Body of pancreas (tissue), 4 donors: ENCODE measurements at places on chromosomes 1 and 21. TPM values are rescaled to one million over a fixed set of nuclear protein-coding genes. Genes with fewer than 3 reads are reported as not detected.

Gene LCE6A
- not detected for total RNA-seq

Gene PMF1
- 37.6 TPM for total RNA-seq

Gene ADORA1
- 21.1 TPM for total RNA-seq

Gene CALML6
- 4.3 TPM for total RNA-seq

Gene FLG2
- total RNA-seq, result not detected

Gene WNT3A
- not detected for total RNA-seq

Gene CLCA4
- total RNA-seq, result not detected

Gene NFASC
- total RNA-seq, result 4.4 TPM

DNA sequence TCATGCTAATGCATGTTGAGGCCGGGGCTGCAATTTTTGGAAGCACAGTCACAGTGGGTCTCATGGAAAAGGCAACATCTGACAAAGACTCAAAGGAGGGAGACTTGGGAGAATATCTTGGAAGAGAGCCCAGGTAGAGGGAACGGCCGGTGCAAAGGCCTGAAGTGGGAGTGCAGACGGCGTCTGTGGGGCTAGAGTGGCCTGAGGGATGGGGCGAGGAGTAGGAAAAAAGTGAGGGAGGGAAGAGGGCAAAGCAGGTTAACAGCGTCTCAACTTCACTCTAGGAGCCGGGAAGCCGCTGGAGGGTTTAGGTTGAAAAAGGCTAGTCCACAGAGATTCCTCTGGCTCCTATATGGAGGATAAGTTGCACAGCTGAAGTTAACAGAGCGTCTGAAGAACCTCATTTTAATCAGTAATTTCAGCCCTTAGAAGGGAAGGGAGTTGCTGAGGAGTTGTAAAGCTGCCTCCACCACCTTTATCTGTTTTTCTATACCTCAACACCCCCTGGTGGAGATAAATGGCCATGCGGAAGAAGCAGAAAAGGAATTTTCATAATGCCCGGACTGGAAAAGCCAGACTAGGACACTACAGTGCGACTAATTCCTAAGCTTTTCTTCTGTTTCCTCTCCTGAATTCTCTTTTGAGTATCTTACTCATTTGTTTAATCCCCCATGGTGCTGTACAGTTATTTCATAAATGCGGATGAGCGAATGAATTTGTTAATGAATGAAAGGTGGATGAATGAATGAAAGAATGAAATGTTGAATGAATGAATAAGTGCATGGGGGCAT, 78.7 kb upstream of the ZNF281 start:
- H3K4me1 ChIP-seq, result peaks cover 30% of the 10 kb centered on the region
- H3K4me3 ChIP-seq, result no peak overlapping the region
- H3K36me3 ChIP-seq, result no peaks in the 10 kb centered on the region
- DNase-seq, result peak; percentile 71

DNA sequence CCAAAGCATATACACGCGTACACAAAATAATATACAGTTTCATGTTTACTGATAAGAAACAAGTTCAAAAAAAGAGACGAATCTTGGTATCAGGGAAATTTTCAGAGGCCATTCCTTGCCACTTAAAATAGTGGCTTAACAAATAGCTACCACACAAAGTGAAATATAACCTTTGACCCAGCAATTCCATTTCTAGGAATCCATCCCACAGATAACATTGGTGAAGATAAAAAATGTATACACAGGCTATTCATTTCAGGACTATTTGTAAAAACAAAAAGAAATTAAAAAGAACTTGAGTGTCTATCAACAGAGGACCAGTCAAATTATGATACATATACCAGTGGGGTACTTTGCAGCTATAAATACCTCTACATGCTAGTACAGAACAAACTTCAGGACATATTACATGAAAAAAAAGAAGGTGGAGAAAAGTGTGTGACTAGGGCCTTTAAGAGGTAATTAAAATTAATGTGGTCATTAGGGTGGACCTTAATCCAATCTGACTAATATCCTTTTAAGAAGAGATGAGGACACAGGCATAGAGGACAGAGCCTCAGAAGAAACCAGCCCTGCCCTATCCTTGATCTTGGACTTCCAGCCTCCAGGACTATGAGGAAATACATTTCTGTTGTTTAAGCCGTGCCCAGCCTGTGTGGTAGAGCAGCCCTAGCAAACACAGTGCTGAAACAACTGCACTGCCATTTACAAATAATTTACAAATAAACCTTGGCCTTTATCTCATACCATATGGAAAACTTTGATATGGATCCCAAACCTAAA, 7.8 kb downstream of the UBE2G2 start:
- DNase-seq, result no peak
- no peaks in the 10 kb centered on the region for H3K36me3 ChIP-seq
- no peak overlapping the region for H3K4me3 ChIP-seq
- no peak overlapping the region for H3K27ac ChIP-seq
- peaks cover 18% of the 10 kb centered on the region for H3K4me1 ChIP-seq

DNA sequence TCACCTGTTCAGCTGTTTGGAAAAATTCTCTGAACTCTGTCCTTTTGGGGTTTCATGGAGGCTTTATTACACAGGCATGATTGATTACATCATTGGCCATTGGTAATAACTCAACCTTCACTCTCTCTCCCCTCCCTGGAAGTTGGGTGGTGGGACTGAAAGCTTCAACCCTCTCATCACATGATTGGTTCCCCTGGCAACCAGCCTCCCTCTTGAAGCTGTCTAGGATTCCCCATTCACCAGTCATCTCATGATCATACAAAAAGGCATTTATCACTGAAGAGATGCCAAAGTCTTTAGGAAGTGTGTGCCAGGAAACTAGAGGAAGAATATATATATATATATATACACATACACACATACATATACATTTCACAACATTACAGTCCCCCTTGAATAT, 228.5 kb downstream of the ZNF326 start:
- no peak overlapping the region for H3K27ac ChIP-seq
- DNase-seq, result no peak
- no peaks in the 10 kb centered on the region for H3K36me3 ChIP-seq

- no peak overlapping the region for H3K4me3 ChIP-seq
- DNase-seq, result no peak
- H3K4me1 ChIP-seq, result no peaks in the 10 kb centered on the region
- no peaks in the 10 kb centered on the region for H3K27me3 ChIP-seq
- H3K27ac ChIP-seq, result no peak overlapping the region
Measured at GRCh38 chr21:15442743-15443469, 286.9 kb upstream of the USP25 start.

DNA sequence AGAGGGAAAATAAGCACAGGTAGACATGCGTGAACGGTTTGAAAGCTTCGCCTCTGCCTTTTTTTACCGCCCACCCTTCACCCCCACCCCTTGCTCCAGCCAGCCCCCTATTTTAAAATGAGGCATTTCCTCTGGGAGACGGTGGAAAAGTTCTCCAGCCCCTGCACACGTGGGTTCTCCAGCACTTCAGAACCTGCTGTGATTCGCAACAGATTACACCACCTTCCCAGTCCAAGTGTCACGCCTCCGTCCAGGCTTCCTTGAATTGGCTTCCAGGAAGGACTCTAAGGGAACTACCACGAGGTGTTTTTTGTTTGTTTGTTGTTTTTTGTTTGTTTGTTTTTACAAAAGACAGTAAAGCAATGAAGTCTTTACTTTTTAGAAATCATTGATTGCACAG, 2.6 kb downstream of the LRRC7 start:
- H3K36me3 ChIP-seq, result no peaks in the 10 kb centered on the region
- H3K4me1 ChIP-seq, result peaks cover 25% of the 10 kb centered on the region
- peaks cover 3% of the 10 kb centered on the region for H3K27me3 ChIP-seq
- H3K27ac ChIP-seq, result no peak overlapping the region
- no peak for DNase-seq

DNA sequence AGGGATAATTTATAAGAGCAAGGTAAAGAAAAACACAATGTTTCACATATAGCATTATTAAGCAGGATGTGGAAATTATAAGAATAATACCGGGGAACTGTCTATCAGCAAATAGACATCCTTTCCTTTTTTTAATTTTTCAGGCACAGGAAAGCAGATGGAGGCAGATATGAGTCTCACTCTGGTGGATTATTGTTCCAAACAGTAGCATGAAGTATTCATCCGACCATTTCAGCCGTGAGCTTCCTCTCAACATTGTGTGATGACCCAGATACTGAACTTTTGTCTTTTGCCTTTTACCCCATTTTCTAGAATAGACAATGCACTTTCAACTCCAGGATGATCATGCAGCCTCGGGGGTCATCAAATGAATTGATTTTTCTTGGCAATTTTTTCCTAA, 599.8 kb downstream of the ADGRL2 start:
- H3K4me3 ChIP-seq, result no peak overlapping the region
- H3K27ac ChIP-seq, result no peak overlapping the region
- no peaks in the 10 kb centered on the region for H3K36me3 ChIP-seq
- H3K27me3 ChIP-seq, result no peaks in the 10 kb centered on the region
- H3K4me1 ChIP-seq, result no peaks in the 10 kb centered on the region
- no peak for DNase-seq

DNA sequence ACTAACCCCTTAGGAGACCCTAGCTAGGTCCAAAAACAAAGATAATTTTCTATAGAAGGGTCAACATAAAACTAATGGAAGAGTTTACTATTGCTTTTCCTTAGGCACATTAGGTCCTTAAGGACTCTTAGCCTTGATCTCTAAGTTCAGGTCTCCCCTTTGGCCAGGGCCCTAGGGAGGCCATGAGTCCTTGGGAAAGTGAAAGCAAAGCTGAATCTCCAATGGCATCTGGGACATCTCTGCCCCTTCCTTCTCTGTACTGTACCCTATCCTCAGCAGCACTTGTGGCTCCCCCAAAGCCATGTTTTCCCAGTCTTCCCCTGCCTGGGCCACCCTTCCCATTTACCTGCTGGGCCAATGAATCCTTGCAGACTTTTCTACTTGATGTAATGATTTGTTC, 14.3 kb downstream of the IER5 start:
- no peak for DNase-seq
- H3K4me1 ChIP-seq, result peaks cover 33% of the 10 kb centered on the region
- H3K27ac ChIP-seq, result no peak overlapping the region
- no peaks in the 10 kb centered on the region for H3K36me3 ChIP-seq
- H3K27me3 ChIP-seq, result no peaks in the 10 kb centered on the region

- no peak overlapping the region for H3K27ac ChIP-seq
- H3K27me3 ChIP-seq, result no peaks in the 10 kb centered on the region
- H3K4me3 ChIP-seq, result no peak overlapping the region
- DNase-seq, result no peak
- no peaks in the 10 kb centered on the region for H3K36me3 ChIP-seq
- no peaks in the 10 kb centered on the region for H3K4me1 ChIP-seq
Measured at GRCh38 chr1:214324896-214325800, 44.2 kb downstream of the SMYD2 start.

DNA sequence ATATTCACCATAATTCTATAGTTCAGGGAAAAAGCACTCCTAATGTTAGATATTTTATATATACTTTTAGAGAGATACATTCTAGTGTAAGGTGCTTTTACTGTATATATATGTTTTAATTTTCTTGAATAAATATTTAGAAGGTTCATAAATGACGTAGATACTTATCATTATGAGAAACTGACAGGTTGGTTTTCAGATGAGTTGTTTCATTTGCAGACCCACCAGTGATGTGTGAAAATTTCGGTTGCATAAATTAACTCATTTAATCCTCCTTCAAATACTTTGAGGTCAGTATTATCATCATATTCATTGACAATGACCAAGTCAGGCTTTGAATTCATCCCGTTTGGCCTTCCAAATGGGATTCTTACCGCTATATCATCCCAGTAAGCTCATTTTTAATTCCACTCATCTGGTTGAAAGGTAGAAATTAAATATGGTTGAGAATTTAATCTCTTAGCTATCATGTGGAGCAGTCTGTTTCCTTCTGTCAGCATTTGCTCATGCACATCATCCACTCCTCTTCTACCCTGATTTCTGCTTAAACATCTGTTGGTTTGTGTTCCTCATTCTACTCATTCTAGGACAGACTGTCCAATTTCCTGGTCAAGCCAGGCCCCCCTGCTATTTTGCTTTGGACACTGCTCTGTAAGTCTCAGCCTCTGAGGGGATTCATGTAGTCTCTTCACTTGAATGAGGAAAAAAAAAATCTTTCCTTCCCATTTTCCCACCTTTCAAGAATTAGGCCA, 1156.6 kb downstream of the PLA2G4A start:
- H3K27ac ChIP-seq, result no peak overlapping the region
- H3K4me1 ChIP-seq, result no peaks in the 10 kb centered on the region
- no peak overlapping the region for H3K4me3 ChIP-seq
- DNase-seq, result no peak

DNA sequence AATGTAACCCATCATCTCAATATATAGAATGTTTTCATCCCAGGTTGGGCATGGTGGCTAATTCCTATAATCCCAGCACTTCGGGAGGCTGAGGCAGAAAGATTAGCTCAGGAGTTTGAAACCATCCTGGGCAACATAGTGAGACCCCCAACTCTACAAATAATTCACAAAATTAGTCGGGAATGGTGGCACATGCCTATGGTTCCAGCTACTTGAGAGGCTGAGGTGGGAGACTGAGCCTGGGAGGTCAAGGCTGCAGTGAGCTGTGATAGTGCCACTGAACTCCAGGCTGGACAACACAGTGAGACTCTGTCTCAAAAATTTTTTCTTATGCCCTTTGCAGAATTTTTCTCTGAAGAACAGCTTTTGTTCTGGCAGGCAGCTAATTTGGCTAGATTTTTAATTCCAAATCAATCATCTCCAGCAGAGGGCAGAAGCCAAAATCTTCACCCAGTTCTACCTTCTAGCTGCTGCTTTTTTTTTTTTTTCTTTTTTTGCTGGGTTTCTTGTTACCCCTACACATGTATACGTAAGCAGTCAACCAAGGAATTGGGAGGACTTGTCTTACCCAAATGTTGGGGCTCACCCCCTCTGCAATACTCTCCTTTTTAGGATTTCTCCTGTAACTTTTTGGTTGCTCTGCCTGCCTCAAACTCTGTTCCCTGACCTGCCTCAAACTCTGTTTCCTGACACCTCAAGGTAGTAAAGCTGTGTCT, 2.7 kb upstream of the RAD54L start:
- no peak overlapping the region for H3K4me3 ChIP-seq
- H3K27me3 ChIP-seq, result no peaks in the 10 kb centered on the region
- no peak overlapping the region for H3K27ac ChIP-seq
- H3K4me1 ChIP-seq, result peaks cover 12% of the 10 kb centered on the region
- no peaks in the 10 kb centered on the region for H3K36me3 ChIP-seq
- no peak for DNase-seq

DNA sequence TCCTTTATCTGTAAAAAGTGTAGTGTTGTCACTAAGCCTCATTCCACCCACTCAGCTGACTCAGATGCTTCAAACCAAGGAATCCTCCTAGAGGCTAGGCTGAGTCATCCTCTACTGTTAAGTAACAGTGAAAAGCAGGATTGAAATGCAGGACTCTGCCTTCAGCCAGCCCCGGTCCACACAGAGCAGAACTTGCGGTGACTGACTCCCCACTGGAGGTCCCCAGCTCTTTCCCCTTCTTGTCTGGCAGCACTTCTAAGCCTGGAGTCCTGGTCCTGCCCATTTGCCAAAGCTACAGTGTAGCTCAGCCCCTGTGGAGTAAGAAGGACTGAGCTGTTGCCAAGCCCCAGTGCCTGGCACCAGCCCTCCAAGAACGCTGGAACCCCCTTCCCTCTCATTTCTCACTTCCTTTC, 1.7 kb downstream of the RAB7B start:
- H3K27ac ChIP-seq, result no peak overlapping the region
- no peaks in the 10 kb centered on the region for H3K27me3 ChIP-seq
- peaks cover 6% of the 10 kb centered on the region for H3K4me1 ChIP-seq
- H3K36me3 ChIP-seq, result no peaks in the 10 kb centered on the region
